ENCODE measurements at places on chromosomes 16 and 17.

DNA sequence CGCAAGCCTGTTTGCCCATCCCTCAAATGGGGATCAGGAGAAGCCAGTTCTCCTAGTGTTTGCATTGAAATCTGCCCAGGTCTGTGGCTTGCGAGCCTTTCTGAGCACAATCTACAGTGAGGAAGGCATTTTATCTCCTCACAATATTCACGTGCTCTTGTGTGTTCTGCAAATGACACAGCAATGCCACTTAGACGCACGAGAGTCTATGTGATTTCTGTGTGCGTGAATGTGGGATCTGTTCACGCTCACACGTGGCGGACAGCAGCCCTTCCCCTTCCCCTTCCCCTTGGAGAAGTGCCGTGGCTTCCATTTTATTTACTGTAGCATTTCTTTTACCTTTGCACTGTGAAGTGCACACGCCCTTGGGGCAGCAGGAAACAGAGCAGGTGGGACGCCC lies 17.7 kb upstream of the CBFA2T3 start:
- H3K36me3 ChIP-seq = no peaks in the 10 kb centered on the region
- peaks cover 9% of the 10 kb centered on the region for H3K4me1 ChIP-seq
- peaks cover 20% of the 10 kb centered on the region for H3K27me3 ChIP-seq
- no peak overlapping the region for H3K4me3 ChIP-seq
- H3K27ac ChIP-seq = no peak overlapping the region

GRCh38 chr16:10667239-10667638 lies 27.5 kb downstream of the TEKT5 start:
- no peak overlapping the region for H3K27ac ChIP-seq
- H3K27me3 ChIP-seq = peaks cover 58% of the 10 kb centered on the region
- no peak for DNase-seq
- peaks cover under 1% of the 10 kb centered on the region for H3K36me3 ChIP-seq

GRCh38 chr16:19136549-19137196 lies 22.9 kb downstream of the ITPRIPL2 start:
- H3K27ac ChIP-seq = no peak overlapping the region
- no peaks in the 10 kb centered on the region for H3K4me1 ChIP-seq
- no peaks in the 10 kb centered on the region for H3K27me3 ChIP-seq
- no peak overlapping the region for H3K4me3 ChIP-seq
- no peak for DNase-seq

GRCh38 chr16:9099131-9099625 lies 7.7 kb downstream of the HAPSTR1 start:
- H3K36me3 ChIP-seq = peaks cover 80% of the 10 kb centered on the region
- peak overlapping the region; percentile 90 for H3K27ac ChIP-seq
- peak overlapping the region; percentile 72 for H3K4me3 ChIP-seq
- no peak for DNase-seq

DNA sequence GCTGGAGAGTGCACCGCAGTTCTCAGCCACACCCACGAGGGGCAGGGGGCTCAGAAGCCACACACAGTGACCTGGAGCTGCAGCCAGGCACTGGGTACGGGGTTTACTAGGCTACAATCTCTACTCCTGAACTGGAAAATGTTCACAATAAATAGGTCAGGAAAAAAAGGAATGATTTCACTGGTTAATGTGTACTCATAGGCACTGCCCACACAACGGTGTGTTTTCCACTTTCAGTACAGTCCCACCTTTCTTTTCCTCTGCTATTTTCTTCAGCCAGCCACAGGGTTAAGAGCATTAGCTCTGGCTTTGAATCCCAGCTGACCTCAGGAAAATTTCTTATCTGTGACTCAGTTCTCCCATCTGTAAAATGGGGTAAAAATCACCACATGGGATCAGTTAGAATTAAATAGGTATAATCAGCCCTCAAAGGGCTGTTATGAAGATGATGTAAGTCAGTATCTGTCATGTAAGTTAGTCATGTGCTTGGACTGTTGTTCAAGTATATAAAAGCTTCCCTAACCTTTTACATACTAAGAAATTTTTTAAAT lies 35.7 kb downstream of the ZCCHC14 start:
- no peak overlapping the region for H3K27ac ChIP-seq
- no peak for DNase-seq
- no peaks in the 10 kb centered on the region for H3K4me1 ChIP-seq
- no peaks in the 10 kb centered on the region for H3K27me3 ChIP-seq

DNA sequence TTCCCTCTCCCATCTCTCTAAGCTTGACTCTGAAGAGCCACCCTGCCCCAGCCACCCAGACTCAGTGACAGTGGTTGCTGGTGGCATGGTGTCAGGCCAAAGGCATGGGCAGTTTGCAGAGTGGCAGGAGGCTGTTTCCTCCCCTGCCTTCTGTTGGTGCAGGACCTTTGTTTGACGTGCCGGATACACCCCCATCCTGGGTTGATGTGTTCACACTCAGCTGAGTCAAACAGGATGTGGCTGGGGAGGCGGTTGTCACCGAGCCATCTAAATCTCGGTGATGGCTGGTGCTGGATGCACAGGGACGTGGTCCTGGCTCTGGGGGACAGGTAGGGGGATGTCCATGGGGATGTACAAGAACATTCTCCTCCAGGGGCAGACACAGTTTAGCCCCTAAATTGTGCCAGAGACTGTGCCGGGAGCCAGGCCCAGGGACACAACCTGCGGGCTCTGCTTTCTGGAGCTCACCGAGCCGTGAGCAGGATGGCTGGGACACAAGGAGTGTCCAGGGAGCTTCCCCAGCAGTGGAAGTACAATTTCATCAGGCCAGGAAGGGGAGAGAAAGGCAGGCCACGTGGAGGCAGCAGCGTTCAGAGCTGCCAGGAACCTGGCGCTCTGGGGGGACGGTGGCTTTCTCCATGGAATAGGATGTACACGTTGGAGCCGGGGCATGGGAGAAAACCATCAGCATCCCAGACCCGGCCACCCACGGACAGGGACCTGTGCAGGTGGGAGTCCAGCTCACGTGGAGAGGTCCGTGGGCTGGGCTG lies 264.2 kb downstream of the SEC14L1 start:
- H3K4me1 ChIP-seq = peaks cover 94% of the 10 kb centered on the region
- H3K36me3 ChIP-seq = peaks cover 23% of the 10 kb centered on the region
- H3K27me3 ChIP-seq = no peaks in the 10 kb centered on the region

GRCh38 chr17:80999536-81000333 lies 8.1 kb downstream of the CHMP6 start:
- no peak overlapping the region for H3K27ac ChIP-seq
- H3K36me3 ChIP-seq = peaks cover 7% of the 10 kb centered on the region
- H3K4me1 ChIP-seq = peaks cover 19% of the 10 kb centered on the region
- peaks cover 5% of the 10 kb centered on the region for H3K27me3 ChIP-seq
- H3K4me3 ChIP-seq = no peak overlapping the region

DNA sequence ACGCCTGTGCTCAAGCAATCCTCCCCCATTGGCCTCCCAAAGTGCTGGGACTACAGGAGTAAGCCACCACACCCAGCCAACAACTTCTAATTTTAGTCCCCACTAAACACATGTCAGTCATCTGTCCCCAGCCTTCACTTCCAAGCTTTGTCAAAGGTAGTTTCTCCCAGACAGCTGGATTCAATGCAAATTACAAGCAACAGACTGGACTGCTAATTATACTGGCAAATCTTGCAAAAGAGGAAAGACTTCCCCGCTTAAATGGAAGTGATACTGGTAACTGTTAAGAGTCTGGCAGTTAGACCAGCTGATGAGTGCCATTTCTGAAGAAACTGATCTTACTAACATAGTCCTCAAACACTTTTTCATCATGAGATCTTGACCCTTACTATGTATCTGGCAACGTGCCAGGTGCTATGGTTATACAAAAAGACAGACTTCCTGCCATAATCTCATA lies 8.2 kb upstream of the GGA2 start:
- peaks cover 32% of the 10 kb centered on the region for H3K4me1 ChIP-seq
- H3K27me3 ChIP-seq = no peaks in the 10 kb centered on the region
- H3K36me3 ChIP-seq = peaks cover 13% of the 10 kb centered on the region
- H3K27ac ChIP-seq = peak overlapping the region; percentile 78
- DNase-seq = no peak

DNA sequence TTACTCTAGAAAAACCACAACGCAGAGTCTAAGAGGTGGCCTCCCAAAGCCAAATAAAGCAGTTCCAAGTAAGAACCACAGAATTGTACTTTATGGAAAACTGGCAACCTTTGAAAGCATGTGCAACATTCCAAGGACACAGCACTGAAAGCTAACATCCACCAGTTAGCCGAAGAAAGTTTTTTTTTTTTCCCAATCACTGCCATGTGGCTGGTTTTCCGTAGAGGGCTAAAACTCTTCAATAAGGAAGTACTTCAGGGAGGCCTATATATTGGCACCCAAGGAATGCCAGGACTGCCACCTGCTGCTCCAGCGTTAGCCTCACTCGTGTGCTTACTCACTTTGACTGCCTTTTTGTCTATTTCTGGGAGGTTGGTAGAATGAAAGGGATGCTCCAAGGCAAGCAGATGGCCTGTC lies 25.2 kb downstream of the CEP95 start:
- H3K27ac ChIP-seq = no peak overlapping the region
- H3K27me3 ChIP-seq = no peaks in the 10 kb centered on the region

DNA sequence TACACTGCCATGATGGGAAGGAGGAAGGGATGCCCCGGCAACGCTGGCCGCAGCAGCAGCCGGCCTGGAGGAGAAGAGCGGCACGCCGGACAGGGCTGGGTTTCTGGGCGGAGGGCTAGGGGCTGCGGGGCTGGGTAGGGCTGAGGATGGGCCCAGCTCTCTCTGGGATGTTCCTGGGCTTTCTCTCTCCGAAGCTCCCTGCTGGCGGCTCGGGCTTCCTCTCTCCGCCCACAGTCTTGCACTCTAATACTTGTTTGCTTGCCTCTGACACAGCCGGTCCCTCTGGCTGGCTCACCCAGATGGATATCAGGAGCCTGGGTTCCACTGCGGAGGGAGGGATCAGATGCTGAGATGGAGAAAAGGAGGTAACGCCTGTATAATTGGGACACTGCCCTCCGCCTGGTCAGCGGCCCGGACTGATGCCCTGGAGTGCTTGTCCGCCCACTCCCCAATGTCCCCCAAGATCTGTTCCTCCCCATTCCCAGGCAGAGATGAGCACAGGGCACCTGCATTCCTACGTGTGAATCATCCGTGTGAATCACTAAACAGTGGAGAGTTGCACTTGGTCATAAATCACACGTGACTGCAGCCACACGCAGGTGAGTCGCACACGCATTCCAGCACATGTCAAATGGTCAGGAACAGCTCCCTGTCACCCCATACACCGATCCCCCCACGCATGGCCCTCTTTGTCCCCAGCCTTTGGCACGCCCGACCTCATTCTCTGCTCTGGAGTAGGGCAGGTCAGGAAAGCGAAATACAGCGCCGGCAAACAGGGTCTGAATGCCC lies at the start of gene ALOXE3:
Gene ALOXE3, minus strand, starts transcription at position 535 of the 789 bp plus-strand sequence. Its CDS starts 524 bp downstream, at position 11.
- no peak for DNase-seq
- peaks cover 45% of the 10 kb centered on the region for H3K36me3 ChIP-seq
- H3K27ac ChIP-seq = peak within 1 kb of the TSS; percentile 100
- peaks cover 73% of the 10 kb centered on the region for H3K27me3 ChIP-seq
- peaks cover 50% of the 10 kb centered on the region for H3K4me1 ChIP-seq

- peaks cover 5% of the 10 kb centered on the region for H3K36me3 ChIP-seq
- no peak overlapping the region for H3K27ac ChIP-seq
- no peaks in the 10 kb centered on the region for H3K27me3 ChIP-seq
- H3K4me3 ChIP-seq = no peak overlapping the region
Measured at GRCh38 chr17:16282522-16282921, 65.5 kb downstream of the PIGL start.

DNA sequence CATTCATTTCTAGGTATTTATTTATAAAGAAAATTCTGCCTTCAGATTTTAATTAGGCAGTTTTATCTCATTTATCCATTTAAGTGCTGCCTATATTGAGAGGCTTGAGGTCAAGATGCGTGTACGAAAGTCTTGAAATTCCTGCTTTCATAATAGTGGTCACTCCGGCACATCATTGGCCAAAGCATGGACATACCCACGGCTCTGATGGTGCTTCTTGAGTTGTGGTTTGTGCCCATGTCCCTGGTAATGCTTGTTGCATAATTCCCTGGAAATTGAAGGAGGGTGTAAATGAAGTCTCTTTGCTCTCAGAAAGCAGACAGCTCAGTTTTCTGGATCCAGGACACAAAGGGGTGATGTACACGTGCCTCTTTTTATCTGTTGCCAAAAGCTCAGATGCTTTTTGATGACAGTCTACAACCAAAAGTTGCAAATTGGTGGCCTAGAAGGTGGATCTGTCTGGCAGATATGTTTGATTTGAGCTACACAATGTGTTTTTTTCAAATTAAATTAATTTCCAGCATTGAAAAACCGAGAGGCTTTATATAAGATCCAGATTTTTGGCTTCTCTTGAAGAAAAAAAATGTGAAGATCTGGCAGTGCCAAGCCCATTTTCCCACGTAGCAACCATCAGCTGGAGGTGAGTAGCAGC lies 94.4 kb downstream of the SHISA9 start:
- H3K27ac ChIP-seq = no peak overlapping the region
- H3K4me1 ChIP-seq = no peaks in the 10 kb centered on the region
- no peaks in the 10 kb centered on the region for H3K36me3 ChIP-seq
- no peak overlapping the region for H3K4me3 ChIP-seq

DNA sequence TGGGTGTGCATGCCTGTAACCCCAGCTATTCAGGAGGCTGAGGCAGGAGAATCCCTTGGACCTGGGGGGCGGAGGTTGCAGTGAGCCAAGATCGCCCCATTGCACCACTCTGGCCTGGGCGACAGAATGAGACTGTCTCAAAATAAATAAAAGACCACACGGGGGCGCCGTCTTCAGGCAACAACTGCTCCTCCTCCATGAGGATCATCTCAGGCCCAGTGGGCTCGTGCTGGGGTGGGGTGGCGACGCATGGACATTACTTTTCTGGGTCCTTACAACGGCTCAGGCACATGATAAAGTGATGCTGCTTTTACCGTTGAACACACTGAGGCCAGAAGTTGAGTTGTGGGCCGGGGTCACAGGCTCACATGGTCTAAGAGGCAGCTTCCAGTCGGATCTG lies 56.2 kb downstream of the PRMT7 start:
- H3K27ac ChIP-seq = no peak overlapping the region
- no peaks in the 10 kb centered on the region for H3K36me3 ChIP-seq
- no peak for DNase-seq

DNA sequence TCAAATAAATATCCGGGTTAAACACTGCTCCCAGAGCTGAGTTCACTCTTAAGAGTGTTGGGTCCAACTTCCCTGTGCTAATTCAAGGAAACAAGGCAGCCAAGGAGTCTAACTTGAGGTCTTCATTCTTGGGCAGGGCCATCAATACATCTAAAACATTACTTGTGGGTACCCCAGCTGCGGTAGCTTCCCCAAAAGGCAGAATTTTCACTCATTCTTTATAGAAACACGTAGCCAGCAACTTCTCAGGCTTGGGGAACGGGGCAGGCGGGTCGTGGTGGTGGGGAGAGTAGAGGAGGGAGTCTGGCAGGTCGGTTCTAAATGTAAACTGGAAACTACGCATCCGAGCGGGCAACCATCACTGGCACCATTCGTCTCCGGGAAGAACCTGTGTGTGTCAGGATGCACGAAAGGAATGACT lies 666 bp upstream of the METTL9 start:
- no peak for DNase-seq
- H3K36me3 ChIP-seq = peaks cover 8% of the 10 kb centered on the region
- H3K4me1 ChIP-seq = peaks cover 41% of the 10 kb centered on the region
- H3K4me3 ChIP-seq = peak overlapping the region; percentile 90

GRCh38 chr16:11251525-11252481 lies 4.2 kb downstream of the SOCS1 start:
- H3K36me3 ChIP-seq = peaks cover 43% of the 10 kb centered on the region
- peak; percentile 69 for DNase-seq
- H3K27ac ChIP-seq = peak overlapping the region; percentile 95
- H3K4me1 ChIP-seq = peaks cover 38% of the 10 kb centered on the region
- no peaks in the 10 kb centered on the region for H3K27me3 ChIP-seq

All from central memory CD8-positive, alpha-beta T cell (primary cell).